RWPE1 (cell line): ENCODE measurements at places on chromosomes 3 and 15.

- no peak for DNase-seq
These were observed 249.1 kb downstream of the OCA2 start for GRCh38 chr15:27850050-27850449.

DNA sequence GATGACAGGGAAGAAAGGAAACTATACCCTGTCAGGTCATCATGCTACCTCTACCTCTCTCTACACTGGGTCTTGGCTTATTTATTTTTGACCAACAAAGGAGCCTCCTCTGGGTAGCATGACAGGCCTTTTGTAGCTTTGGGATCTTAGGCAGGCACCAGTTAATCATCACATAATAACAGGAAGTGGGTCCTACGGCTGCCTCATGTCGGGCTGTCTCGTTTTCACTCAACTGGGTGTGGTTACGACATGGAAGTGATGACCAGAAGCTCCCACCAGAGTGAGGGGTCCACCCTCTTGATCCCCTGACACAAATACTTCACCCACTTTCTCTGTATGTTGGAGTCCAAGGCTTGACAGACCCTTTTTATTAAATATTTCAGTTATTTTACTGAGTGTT, 105.3 kb downstream of the CD47 start:
- no peak for DNase-seq

DNA sequence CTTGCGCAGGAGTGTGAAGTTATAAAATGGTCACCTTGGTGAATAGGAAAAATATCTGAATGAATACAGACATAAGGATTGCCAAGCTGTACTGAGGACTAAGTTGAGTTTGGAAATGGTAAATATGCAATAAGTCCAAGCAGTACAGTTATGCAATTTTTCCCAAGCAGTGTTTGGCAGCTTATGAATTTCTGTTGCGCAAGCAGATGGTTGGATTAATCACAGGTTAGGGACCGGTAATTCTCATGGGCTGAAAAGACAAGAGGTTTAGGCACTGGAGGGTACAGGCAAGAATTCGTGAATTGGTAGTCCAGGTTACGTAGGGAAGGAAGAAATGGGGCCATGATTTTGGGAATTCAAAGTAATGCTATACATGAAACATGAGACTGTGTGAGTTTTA, 210.3 kb downstream of the RAP2B start:
- peak; percentile 65 for DNase-seq

GRCh38 chr3:60933824-60934223, 317.4 kb downstream of the FHIT start:
- DNase-seq = no peak

DNA sequence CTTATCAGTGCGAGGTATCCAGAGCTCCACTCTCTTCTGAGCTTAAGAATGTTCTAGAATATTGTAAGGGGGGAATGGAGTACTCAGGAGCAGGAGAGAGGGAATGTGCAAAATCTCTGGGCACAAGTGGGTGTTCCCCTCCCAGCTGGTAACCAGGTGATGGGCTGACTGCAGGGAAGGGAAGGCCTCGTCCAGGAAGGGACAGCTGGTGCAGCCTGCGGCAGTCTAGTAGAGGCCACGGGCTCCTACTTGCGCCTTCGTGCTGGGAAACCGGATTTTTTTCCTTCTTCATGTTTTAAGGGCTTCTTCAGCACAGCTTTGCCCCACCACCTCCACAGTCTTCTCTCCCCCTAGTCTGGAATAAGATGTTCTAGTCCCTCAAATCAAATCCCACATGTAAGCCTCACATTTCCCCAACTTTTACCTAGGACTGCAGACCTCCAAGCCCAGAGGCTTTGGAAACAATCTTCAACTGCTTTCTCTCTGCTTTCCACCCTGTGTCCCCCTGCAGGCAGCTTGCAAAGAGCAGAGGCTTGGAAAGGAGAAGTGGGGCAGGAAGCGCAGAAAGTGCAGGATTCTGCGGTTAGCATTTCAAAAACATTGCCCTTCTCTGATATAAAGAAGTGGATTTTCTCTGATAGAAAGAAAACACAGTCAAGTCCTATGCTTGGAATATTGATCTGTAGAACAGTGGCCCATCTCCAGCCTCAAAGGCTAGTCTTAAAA, 11.9 kb upstream of the CGNL1 start:
- DNase-seq = no peak

DNA sequence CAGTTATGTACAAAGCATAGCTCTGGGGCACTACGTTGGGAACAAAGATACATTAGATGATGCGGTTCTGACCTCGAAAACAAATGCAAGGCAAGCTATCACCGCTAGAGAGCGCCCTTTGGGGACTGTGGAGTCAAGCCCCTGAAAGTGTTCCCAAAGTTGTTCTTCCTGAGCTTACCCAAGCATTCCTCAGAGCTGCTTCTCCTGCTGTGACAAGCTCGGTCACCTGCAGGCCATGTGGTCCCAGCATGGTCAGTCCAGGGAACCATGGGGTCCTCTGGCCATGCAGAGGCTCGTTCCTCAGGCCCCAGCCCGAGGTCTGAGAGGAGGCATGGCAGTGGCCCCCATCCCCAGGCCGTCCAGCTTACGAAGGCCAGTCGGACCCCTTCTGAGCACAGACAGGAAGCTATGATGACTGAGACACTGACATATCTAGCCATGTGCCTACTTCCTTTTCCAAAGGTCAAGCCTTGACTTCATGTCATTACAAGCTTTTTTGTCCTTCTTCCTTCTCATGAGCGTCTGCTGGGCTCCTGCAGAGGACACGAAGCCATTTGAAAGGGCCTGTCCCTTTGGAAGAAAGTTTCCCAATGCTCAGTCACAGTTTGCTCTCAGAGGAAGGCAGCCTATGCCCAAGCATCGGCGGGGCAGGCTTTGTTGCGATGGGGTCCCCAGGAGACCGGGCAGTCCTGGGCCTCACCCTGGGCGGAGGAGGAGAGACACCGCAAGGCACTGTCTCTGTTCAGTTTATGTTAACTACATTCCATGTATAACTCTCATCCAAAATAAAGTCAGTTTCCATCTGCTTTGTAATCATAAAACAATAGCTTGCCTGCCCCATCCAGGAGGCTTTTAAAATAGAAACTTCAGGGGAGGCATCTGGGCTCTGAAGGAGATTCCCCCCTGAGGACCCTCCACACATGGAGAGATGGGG, 79.3 kb downstream of the ATP10A start:
- DNase-seq = no peak

DNA sequence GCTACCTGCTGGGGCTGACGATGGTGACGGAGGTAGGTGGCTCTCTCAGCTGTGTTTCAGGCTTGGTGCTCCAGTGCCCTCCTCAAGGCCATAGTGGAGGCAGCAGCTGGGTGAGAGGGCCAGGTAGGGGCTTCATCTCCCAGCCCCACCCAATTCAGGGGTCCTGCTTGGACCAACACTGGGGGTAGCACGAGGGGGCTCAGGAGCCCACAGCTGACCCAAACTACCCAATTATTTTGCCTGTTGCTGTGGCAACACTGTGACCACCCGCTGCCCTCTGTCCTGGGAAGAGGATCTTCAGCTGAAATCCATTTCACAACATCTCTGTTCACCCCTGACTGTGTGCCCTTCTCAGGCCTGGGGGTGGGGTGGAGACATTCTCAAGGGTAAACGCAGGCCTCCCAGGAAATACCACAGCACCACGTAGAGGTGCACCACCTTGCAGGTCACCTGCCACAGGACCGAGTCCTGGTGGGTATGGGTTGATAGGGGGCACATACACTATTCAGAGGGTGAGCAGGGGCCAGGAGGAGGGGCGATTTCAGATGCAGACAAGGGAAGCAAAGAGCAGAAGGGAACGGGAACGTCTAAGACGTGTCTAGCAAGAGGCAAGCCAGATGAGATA, 62.7 kb downstream of the GRIP2 start:
- no peak for DNase-seq

GRCh38 chr3:100516232-100516631, 23.8 kb downstream of the TMEM45A start:
- no peak for DNase-seq

GRCh38 chr15:51190424-51191068, 95.8 kb upstream of the TNFAIP8L3 start:
- DNase-seq = no peak

GRCh38 chr3:173889596-173889995, 492.1 kb downstream of the NLGN1 start:
- no peak for DNase-seq

- DNase-seq = no peak
These were observed 12.8 kb upstream of the MAGEF1 start for GRCh38 chr3:184724699-184725098.

- DNase-seq = peak; percentile 4
These were observed 216.8 kb downstream of the VGLL3 start for GRCh38 chr3:86774082-86774691.

DNA sequence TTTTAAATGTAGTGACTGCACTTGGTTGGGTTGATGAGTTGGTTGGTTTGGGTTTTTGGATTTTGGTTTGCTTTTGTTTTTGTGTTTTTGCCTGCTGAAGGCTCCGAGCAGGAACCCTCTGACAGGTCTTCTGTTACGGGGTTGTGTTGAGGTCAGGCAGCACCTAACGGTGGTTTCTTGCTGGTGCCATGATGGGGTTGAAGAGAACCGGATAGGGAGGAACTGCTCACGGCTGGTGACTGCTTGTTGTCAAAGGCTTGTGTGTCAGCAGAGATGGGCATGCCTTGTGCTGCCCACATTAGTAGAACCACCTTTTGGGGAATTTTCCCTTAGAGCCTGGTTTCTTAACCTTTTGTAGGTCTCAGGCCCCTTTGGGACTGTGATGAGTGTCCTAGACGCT, 42.0 kb downstream of the SLC6A6 start:
- no peak for DNase-seq

GRCh38 chr3:31305340-31305739, 227.4 kb upstream of the STT3B start:
- DNase-seq = no peak

GRCh38 chr15:72489943-72490554, 15.9 kb downstream of the ARIH1 start:
- DNase-seq = no peak

- DNase-seq = peak; percentile 41
These were observed 54.0 kb upstream of the ABHD2 start for GRCh38 chr15:89034305-89034704.

- no peak for DNase-seq
These were observed 48.3 kb downstream of the PRTG start for GRCh38 chr15:55694652-55695150.

DNA sequence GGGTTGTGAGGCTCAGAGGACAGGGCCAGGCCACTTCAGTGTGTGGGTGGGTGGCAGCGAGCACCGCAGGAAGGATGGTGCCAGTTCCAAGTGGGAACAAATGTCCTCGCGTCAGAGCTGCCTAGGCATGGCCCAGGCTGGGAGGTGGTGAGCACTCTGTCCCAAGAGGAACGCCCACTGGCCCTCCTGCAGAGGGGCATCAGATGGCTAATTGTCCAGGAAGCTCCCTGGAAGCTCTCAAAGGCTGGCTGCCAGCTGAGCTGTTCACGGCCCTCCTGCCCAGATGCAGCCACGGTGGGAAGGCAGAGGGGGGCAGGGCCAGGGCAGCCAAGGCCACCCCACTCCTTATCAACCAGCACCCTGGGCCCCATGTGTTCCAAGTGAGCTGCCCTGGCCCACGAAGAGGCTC, 55.2 kb downstream of the IQSEC1 start:
- no peak for DNase-seq
